ENCODE measurements at places on chromosomes 1 and 21.

DNA sequence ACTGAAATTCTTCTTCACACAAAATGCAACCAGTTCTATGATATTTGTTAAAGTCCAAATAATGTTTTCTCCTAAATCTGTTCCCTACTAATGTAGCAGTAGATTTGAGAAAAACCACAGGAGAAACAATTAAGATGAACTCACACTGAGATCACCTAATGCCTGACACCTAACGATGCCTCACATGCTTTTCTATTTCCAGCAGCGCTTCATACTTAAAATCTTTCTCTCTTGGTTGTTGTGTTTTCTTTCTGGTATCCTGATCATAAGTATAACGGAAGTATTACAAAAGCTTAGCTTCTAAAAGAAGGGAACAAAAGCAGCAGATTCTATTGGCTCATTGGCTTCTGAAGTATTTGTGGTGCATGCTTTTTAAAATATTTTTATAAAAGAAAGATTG is 267.2 kb upstream of the SGIP1 start:
- no peak for DNase-seq

DNA sequence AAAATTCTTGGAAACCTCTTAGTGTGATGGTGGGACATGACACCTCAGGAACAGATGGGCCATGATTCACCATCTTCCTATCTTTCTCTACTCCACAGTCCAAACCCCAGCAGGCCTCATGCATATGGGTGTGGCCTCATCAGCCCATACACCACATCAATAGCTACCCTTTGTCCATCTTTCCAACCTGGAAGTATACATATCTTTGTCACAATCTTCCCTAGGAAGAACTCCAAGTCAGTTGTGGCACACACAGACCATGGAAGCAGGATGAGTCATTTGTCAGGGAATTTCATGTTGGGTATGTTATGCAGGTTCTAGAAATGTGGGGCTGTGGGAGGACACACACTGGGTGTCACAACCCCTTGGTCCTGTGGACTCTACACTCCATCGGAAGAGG is 30.5 kb upstream of the CLCA4 start:
- no peak for DNase-seq

GRCh38 chr1:205523891-205524793 is 19.7 kb downstream of the CDK18 start:
- peak; percentile 64 for DNase-seq

- no peak for DNase-seq
Observed at GRCh38 chr1:194846488-194846887, 1660.1 kb upstream of the B3GALT2 start.

DNA sequence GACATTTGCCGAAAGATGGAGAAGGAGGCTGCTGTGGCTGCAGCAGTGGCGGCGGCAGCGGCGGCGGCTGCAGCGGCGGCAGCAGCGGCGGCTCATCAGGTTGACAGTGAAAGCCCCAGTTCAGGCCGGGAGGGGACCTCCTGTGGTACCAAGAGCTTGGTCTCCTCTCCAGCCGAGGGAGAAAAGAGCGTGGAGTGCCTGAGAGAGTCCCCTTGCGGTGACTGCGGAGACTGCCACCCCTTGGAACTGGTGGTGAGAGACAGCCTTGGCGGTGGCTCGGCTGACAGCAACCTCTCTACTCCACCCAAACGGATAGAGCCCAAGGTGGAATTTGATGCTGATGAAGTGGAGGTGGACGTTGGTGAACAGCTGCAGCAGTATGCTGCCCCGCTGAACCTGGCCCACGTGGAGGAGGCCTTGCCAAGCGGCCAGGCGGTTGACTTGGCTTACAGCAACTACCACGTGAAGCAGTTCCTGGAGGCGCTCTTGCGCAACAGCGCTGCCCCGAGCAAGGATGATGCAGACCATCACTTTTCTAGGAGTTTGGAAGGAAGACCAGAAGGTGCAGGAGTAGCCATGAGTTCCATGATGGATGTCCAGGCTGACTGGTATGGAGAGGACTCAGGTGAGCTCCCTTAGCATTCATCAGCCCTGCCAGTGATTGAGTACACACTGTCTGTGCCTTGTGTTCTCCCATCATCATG is 6.3 kb downstream of the ZBTB8B start:
- DNase-seq: no peak

DNA sequence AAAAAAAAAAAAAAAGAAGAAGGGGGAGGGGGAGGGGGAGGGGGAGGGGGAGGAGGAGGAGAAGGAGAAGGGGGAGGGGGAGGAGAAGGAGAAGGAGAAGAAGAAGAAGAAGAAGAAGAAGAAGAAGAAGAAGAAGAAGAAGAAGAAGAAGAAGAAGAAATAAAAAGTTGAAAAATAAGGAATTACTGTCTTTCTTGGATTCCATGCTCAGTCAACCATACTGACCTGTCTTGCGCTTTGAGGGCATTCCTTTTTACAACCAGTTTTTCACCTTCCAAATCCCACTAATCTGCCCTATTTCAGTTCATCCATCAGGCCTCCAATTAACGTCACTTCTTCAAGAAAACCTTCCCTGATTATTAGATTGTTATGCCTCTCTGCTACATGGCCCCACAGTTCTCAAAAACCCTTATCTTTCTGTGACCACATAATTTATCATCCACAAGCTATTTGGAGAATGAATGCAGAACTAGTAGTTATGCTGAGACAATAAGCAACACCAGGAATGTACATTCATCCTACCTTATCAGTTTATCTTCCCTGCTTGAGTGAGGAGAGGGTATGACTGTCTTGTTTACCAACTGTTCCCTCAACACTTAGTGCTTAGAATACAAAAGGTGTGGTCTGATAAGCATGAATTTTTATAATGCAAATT is 57.5 kb upstream of the GUCA2A start:
- no peak for DNase-seq

- no peak for DNase-seq
Observed at GRCh38 chr1:32496127-32496526, 31.3 kb downstream of the ZBTB8B start.

DNA sequence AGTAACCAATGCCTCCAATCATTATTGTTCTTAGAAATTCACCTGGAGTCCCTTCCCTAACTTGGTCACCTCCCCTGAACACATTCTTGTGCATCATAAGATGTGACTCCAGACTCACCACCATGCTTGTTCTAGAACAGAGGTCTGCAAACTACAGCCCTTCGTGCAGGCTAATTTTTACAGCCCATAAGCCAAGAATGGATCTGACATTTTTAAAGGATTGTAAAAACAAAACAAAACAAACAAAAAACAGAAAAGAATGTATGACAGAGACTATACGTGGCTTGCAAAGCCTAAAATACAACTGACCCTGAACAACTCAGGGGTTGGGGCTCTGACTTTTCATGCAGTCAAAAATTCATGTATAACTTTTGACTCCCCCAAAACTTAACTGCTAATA is 6.2 kb upstream of the HIVEP3 start:
- no peak for DNase-seq

DNA sequence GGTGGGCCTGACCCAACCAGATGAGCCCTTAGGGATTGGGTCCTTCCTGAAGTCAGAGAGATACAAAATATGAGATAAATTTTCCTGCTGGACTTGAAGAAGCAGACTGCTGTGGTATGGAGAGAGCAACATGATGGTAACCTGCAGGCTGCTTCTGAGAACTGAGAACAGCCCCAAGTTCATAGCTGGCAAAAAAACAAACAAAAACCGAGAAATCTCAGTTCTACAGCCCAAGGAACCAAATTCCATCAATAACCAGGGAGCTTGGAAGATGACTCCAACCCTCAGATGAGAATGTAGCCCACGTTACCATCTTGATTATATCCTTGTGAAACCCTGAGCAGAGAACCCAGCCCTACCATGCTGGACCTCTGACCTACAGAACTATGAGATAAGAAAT is 316.2 kb downstream of the ZP4 start:
- no peak for DNase-seq

GRCh38 chr1:45407629-45408287 is 67.5 kb upstream of the MUTYH start:
- DNase-seq: no peak

DNA sequence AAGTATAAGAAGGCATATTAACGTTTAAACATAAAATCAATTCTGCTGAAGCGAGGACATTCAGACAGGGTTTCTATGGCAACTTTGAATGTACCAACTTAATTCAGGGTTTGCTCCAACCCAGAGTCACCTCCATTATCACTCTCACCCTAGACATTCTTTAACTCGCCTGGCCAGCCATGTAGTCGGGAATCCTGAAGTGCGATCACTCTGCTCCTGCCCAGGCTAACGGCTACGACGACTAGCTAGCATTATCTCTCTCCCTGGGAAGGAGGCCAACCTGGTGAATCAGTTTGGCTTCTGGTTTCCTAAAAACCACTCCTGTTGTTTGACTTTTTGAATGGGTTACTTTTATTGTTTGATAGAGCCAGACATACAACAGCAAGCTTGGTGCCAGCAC is 38.9 kb upstream of the ZBTB18 start:
- DNase-seq: no peak

GRCh38 chr21:42381347-42381984 is 14.4 kb downstream of the TMPRSS3 start:
- no peak for DNase-seq

DNA sequence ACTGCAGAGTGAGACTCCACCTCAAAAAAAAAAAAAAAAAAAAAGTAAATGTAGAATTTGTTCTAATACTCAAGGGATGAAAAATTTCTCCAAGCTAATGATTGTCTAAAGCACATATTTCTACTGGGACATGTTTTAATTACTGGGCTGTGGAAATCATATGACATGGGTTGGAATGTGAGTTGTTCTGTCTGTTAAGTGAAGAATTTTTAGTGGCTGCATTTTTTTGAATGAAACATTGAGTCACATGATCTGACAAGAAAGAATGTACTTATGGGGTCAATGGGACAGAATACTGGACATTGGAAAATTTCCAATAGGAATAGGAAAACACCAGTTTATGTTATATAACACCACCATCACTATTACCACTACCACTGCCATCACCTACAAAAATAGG is 123.8 kb upstream of the IVNS1ABP start:
- DNase-seq: no peak

Measured in stimulated activated CD8-positive, alpha-beta memory T cell treated with anti-CD3 and anti-CD28 coated beads, Interleukin-15, amount 100 ng/mL, for 1 hour (primary cell).